ENCODE measurements at places on chromosomes 6 and 20.

DNA sequence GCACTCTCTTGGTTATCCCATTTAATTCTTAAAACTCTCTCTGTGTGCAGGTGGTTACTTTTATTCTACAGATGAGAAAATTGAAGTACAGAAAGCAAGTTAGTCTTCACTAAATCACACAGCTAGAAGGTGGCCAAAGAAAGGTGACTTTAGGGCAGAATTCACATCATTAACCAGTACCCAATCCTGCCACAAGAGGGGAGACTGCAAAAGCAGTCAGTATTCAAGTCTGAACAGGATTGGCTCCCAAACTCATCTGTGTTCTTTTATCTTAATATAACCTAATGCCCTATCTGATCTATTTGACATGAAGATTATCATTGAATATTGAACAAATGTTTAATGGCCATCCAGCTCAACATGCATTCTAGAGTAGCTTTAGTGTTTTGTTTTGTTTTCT is 225.3 kb upstream of the FAM83B start:
- DNase-seq = no peak

- DNase-seq = no peak
These were observed 289.9 kb downstream of the BTBD9 start for GRCh38 chr6:38349795-38350194.

GRCh38 chr20:45044084-45044573 is 56.8 kb downstream of the KCNS1 start:
- peak; percentile 84 for DNase-seq

GRCh38 chr20:36950414-36951197 is 902 bp downstream of the SAMHD1 start:
- DNase-seq = peak; percentile 21

- DNase-seq = peak; percentile 38
These were observed 96.8 kb upstream of the NFATC2 start for GRCh38 chr20:51639206-51639832.

- no peak for DNase-seq
These were observed 2.3 kb upstream of the TXNDC5 start for GRCh38 chr6:7912736-7913517.

DNA sequence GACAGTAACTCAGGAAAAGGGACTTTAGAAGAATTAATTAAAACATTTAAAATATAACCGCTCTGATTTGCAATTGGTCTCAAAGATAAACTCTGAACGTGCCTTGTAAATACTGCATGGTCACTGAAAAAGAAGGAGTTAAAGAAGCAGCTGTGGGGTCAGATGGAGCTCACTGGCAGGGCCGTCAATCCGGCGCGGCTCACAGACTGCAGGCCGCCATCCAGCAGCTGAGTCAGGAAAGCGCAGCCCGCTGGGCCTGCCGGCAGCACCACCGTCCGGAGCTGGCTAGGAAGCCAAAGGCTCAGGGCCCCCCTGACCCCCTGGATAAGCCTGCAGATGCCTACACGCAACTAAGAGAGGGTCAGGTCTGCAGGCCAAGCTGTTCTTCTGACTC is 54.2 kb upstream of the FRMD1 start:
- DNase-seq = no peak

DNA sequence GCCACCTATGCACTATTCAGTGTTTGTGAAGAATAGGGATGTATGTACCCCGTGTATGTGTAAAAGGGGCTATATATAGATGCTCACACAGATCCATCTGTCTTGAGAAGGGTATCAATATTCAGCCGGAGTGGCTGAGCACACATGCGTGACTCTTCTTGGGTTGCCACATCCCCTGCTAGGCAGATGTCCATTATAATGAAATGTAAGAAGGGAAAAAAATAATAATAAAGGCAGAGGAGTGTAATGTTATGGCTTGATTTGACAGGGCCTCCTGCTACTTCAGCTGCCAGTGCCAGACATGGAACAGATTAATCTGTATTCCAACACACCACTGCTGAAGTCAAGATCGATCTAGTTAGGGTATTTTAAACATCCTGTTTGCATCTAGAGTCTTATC is 74.2 kb upstream of the VSTM2L start:
- no peak for DNase-seq

DNA sequence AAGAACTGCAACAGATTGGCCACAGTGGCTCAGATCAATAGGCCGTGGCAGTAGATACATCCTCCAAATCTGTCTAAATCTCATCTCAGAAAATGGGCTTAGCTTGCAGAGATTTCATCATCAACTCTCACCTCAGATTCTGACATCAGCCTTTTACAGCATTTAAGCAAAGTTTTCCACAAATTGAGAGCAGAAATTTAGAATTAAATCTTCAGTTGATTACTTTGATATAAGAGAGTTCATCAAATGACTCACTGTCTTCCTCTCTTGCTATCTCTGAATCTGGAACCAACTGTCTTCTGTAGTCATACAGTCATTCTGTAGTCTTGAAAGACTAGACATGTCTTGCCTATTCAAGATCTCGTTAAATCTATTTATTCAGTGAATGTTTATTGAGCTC is 45.2 kb upstream of the CTAGE9 start:
- DNase-seq = no peak

- no peak for DNase-seq
These were observed 79.8 kb downstream of the PRDM1 start for GRCh38 chr6:106165885-106166485.

GRCh38 chr6:133817460-133818047 is 71.4 kb upstream of the TCF21 start:
- DNase-seq = no peak

- peak; percentile 69 for DNase-seq
These were observed 744 bp upstream of the FOXO3 start for GRCh38 chr6:108559884-108560462.

- DNase-seq = no peak
These were observed 23.8 kb upstream of the POLR1H start for GRCh38 chr6:30037182-30037788.

- DNase-seq = peak; percentile 33
These were observed 3.5 kb upstream of the NT5DC1 start for GRCh38 chr6:116096979-116097816.

- DNase-seq = no peak
These were observed 449.0 kb downstream of the QKI start for GRCh38 chr6:163863565-163863964.

DNA sequence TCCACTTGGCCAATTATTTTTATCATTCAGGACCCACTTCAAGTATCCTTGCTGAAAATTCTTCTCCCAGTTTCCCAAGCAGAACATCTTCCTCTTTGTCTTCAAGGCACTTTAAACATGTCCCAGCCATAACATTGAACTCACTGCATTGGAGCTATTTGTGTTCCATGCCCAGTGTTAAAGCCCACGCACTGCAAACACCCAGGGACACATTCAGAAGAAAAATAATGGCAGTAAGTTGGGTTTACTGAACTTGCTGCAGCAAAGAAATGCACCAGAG is 1.6 kb upstream of the APMAP start:
- no peak for DNase-seq

- no peak for DNase-seq
These were observed 420 bp upstream of the MCCD1 start for GRCh38 chr6:31528307-31528777.

GRCh38 chr6:25360621-25361020 is 81.4 kb downstream of the CARMIL1 start:
- no peak for DNase-seq

DNA sequence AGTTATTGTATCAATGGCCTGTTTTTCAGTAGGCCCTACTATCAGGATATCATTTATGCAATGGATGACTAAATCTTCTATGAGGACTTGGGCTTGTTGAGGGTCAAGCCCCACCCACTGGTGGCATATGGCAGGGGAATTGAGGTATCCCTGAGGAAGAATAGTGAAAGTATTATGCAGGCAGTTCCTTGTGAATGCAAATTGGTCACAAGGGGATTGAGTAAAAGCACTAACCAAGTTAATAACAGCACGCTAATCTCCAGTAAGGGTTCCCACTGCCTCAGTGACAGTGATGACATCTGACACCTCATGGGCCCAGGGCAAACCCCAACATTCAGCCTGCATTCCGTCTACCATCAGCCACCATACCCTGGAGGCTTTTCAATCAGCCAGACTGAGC is 14.9 kb downstream of the BPIFA1 start:
- no peak for DNase-seq
